GM12892 (cell line): ENCODE measurements at places on chromosomes 7 and 10.

- no peak for DNase-seq
Measured at GRCh38 chr7:80678707-80679106, 40.3 kb downstream of the CD36 start.

GRCh38 chr7:8408871-8409270 lies 24.5 kb upstream of the NXPH1 start:
- no peak for DNase-seq

- DNase-seq: no peak
Measured at GRCh38 chr7:44163591-44163990, 22.5 kb upstream of the MYL7 start.

DNA sequence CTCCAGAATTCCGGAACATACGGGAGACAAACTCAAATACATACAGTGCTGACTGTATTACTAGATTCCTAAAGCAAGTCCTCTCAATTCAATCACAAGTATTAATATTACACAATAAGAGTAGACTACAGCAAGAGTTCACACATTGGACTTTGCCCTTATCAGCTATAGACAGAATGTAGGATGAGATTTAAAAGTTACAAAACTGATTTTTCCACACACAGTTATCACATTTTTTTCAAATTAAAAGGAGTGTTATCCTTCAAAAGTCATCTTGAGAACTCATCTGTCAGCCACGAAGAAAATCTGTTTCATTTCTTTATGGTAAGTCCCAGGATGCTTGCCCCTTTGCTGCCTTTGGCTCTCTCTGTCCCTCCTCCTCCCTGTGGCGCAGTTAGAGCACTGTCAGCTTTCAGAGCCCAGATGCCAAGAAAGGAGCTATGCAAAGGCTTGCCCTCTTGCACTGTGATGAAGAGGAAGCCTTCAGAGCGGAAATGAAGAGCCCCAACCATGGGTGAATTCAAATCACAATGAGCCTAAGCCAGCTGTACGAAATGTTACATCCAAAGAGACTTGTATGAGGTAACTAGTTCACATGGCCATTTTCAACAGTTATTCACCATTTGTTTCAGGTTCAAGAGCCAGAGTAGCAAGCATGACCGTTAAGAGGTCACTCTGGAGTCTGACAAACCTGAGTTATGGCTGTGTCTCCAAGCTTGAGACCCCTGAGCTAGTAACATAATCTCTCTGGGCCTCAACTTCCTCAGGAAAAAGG lies 10.7 kb downstream of the NCOA4 start:
- no peak for DNase-seq
